Activated B cell treated with CpG ODN at 0.5 μM for 24 hours (primary cell): ENCODE measurements at places on chromosomes 1 and 21. TPM values are rescaled to one million over a fixed set of nuclear protein-coding genes. Genes with fewer than 3 reads are reported as not detected.

Gene TDRD5
- total RNA-seq = not detected in 2 replicates

Gene PTGER3
- 0.22 TPM in 1 of 2 replicates, not detected in the other for total RNA-seq

Gene FBLIM1
- total RNA-seq = 0.15 TPM in 1 of 2 replicates, not detected in the other

Gene NBPF6
- total RNA-seq = not detected in 2 replicates

Gene IQCC
- total RNA-seq = 3.5 and 4.2 TPM in 2 replicates

Gene SH3D21
- total RNA-seq = 9.9 and 11.5 TPM in 2 replicates

Gene SRGAP2B
- 21.3 and 23.3 TPM in 2 replicates for total RNA-seq

Gene KCNC4
- total RNA-seq = 8.5 and 9.8 TPM in 2 replicates

Gene JAM2
- 2.0 and 2.1 TPM in 2 replicates for total RNA-seq

Gene S1PR1
- total RNA-seq = 77.7 and 85.2 TPM in 2 replicates

Gene LSS
- total RNA-seq = 76.3 and 99.0 TPM in 2 replicates

Gene ADAMTSL4
- total RNA-seq = 0.11 TPM in 1 of 2 replicates, not detected in the other

Gene DARS2
- total RNA-seq = 24.0 and 26.0 TPM in 2 replicates

Gene CYP4B1
- not detected in 2 replicates for total RNA-seq

Gene SPATA46
- not detected in 2 replicates for total RNA-seq

Gene SYTL1
- 76.0 and 81.9 TPM in 2 replicates for total RNA-seq

Gene COL16A1
- total RNA-seq = 0.17 and 0.31 TPM in 2 replicates

DNA sequence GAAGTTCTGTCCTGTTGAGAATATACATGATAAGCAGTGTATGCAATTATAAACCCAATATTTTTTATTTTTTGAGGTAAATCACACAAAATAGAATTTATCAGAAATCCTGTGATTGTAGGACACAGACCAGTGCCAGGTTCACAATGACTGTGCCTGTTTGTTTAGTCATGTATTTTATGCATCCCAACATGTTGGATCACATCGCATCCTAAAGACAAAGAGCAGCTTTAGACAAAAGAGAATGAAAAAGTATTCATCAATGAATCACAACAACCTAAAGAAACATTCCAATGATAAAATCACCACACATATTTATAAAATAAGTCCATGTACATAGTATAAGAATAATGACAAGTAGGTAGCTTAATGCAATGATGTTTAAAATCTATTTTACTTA, 53.2 kb upstream of the LRRC8D start:
- DNase-seq = no peak

DNA sequence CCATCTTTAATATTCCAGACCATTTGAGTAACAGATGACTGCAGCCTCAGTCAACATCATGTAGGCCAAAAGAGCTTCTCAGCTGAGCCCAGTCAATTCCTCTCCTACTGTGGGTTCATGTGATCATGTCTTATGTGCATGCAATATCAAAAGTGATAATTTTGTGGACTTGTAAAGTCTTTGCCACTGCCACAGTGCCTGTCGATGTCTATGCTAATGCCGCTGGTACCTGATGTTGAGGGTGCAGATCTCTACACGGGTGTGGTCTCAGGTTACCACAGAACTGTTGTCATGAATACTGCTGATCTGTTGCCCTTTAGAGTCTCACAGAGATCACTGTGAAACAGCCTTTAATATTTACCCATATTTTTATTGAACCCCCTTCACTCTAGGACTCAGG, 11.3 kb upstream of the C1orf141 start:
- no peak for DNase-seq

DNA sequence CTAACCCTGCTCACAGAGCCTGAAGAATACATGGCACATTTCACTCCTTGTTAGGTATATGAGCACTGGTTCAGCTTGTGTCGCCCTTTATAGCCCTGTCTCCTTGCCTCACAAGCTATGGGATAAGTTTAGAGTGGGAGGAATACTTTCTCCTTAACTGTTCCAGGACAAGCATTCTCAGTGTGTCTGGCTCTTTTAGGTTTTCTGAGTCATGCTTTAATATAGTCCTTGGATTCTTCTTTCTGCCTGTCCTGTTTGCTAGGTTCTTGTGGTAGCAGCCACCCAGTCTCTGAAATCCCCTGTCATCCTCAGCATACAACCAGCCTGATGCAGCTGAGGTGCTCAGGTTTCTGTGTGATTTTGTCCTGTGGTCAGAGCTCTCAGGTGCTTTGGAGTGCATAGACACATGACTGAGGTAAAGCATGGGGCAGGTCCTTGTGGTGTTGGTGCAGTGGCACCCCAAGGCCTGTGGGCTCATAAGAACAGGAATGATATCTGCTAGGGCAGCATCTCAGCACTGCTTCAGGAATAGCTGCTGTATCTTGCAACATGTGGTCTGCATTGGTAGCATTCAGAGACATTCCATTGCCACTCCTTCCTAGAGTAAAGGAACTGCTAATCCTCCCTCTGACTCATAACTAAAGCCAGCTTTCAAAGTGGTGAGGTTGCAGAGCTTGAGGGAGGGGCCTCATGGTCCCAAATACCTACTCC, 14.2 kb upstream of the CASQ2 start:
- no peak for DNase-seq

- DNase-seq = no peak
These were observed 195.9 kb downstream of the CYYR1 start for GRCh38 chr21:26377111-26377694.

DNA sequence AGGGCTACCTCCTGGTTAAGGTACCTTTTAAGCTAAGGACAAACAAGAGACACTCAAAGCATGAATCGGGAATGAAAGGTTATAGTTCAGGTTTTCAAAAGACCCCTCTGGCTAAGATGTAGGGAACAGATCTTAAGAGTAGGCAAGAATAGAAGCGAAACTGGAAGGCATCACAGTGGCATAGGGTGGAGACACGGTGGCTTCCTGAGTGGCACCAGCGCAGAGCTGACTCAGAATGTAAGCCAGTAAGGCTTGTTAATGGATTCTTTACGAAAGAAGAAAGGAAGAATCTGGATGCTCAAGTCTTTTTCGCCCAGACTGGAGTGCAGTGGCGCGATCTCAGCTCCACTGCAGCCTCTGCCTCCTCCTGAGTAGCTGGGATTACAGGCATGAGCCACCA, 21.2 kb downstream of the PADI6 start:
- no peak for DNase-seq

GRCh38 chr1:7702365-7702764, 68.7 kb upstream of the VAMP3 start:
- no peak for DNase-seq

- no peak for DNase-seq
These were observed 29.2 kb downstream of the CEP104 start for GRCh38 chr1:3827813-3828307.

DNA sequence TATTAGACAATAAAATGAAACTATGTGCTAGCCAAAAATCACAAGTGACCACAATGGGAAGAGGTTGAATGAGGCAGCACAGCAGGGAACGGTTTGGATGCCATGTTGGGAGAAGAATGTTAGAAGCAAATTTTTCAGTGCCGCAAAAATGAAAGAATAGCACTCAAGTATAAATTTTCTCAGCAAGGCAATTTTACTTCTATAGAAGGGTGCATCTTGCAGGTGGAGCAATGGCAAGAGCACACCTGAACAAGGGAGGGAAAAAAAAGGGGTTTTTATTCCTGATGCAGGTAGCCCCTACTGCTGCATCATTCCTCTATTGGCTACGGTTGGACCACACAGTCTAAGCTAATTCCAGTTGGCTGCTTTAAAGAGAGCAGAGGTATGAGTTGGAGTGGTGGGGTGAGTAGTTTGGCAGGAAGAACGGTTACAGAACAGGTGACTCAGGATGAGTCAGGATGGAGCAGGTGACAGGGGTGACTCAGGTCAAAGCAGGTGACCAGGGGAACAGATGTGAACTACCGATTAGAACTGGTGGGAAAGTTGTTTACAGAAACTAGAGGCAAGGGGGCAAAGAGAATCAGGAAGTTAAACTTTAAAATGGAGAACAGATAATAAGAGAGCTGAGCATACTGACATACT, 301.1 kb upstream of the NRIP1 start:
- no peak for DNase-seq

DNA sequence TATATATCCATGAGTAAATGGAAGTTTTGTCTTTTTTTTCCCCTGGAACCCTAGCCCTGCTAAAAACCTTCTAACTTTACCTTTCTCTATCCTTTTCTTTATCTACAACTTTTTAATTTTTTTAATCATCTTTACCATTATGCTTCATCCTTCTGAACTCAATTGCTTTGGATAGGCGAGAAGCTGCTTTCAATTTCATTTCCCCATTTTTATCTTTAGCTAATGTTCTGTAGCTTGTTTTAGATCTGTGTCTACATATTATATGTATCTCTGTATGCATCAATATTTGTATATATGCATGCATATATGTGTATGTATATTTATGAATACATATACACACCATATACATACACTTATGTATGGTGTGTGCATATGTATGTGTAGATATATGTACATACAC, 57.4 kb downstream of the PTPRC start:
- DNase-seq = no peak

DNA sequence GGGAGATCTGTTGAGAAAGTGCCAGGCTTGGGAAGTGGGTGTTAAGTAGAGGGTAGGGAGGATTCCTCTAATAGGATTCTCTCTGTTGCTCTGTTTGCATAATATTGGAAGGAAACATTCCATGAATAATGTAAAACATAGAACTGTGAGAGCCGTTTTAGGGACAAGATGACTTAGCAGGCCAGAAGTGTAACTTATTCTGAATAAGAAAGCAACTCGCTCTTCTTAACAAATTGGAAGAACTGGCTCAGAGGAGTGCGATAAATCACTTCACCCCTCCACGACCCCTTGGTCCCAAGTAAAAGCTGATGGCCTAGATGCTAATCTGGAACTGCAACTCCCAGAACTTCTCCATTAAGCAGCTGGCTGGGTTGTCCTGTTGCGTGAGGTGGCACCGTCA, 19.1 kb downstream of the SIM2 start:
- no peak for DNase-seq

DNA sequence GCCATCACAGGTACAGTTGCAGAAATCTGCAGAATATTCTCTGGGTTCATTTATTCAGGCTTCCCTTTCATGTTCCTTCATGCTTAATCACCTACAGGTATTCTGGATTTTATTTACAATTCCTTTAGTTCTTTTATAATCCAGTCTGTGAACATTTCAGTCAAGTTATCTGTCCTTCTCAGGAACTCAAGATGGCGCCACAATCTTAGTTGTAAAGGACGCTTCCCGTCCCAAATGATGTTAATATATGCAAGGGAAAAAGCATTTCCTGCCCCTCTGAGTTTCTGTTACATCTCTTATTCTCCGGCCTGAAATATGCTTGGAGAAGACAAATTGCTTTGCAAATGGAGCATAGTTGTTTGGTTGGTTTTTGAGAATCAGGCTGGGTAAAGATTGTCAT, 19.3 kb downstream of the F3 start:
- DNase-seq = no peak

DNA sequence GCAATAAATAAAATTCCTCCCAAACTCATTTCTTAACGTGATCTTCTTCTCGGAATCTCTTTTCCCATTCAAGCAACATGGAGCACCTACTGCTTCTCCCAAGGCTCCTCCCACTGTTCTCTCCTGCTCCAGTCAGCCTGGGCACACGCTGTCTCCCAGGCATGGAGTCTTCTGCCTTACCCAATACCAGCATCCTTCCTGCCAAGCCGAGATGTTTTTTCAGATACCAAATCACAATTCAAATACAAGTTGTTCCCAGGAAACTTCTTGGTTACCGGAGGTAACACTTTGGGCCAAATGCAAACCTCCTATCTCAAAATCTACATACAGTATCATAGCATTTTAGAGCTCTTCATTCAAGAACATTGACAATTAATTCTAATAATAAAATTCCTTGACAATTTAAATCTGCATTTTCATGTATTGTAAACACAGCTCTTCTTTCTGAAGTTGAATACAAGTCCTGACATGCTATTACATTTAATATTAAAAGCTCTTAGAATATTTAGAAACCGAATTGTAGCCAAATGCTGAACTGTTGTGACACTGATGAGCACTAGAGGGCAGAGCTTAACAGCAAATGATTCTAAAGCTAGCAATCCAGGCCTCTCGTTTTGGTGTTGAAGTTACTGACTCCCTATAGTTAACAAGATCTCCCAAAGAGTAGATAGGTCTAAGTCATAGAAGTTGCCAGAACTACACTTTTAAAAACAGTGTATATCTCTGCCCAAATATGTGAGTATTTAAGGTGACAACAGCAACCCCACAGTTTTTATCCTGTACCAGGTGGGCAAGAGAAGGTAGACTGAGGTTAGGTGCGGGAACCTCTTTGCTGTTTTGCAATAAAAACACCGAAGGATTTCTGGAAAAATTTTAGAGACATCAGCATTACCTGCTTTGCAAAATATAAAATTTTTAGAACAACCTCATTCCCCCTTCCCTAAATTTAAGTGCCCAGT, 52.3 kb downstream of the BCAR3 start:
- no peak for DNase-seq

- no peak for DNase-seq
These were observed 21.6 kb upstream of the TRIM17 start for GRCh38 chr1:228438266-228438665.

DNA sequence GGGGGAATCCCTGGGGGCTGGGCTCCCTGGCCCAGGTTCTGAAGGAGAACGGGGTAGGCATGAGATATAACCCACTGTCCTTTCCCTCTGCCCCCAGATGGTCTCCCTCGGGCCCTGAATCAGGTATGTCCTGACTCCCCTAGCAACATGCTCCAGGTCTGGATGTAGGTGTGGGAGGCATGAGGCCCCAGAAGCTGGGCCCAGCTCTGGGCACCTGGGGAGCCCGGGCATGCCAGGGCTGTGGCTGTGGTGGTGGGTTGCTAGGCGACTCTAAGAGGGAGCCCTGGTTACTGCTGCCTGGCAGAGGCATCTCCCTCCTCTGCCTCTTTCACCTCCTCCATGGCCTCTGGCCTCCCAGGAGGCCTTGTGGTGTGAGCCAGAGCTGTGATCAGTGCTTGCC, 16.2 kb downstream of the FOXO6 start:
- DNase-seq = no peak

DNA sequence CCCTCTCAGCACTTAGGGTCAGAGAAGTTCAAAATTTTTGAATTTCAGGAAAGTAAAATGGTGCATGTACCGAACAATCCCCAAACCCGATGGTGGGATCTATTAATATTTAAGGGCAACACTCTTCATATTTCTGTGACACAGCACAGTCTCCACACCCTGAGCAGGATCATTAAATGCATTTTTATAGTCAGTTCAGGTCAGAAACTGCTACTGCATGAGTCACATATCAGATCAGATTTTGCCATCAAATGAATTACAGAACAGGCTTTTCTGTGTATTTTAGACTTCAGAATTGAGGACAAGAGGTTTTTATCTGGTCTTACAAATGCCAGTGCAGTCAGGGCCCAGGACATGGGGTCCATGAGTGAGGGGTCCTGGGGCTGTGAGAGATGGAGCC, 79.2 kb downstream of the RIPK4 start:
- DNase-seq = no peak

DNA sequence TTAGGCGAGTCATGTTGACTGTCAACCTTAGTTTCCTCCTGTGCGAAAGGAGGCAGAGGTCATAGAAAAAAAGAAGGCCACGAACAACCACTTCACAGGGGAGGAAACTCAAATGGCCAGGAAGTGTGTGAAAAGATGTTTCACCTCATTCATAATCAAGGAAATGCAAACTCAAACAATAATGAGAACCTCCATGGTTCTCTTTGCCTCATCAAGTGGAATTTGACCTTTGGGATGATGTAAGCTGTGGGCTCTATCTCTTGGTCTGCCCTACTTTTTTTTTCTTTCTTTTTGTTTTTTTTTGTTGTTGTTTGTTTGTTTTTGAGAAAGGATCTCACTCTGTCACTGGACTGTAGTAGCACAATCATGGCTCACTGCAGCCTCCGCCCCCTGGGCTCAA, 55.9 kb upstream of the GRHL3 start:
- no peak for DNase-seq

- no peak for DNase-seq
These were observed 7.9 kb downstream of the CSTB start for GRCh38 chr21:43767984-43768867.

GRCh38 chr1:171742577-171742922, 685 bp upstream of the VAMP4 start:
- DNase-seq = no peak
